ENCODE measurements at places on chromosomes 1 and 21. TPM values are rescaled to one million over a fixed set of nuclear protein-coding genes. Genes with fewer than 3 reads are reported as not detected.

The ZYG11B gene
- 7.8 TPM for polyA plus RNA-seq

- peak; percentile 87 for DNase-seq
These were observed 1.1 kb downstream of the RALGPS2 start for GRCh38 chr1:178726087-178726517.

DNA sequence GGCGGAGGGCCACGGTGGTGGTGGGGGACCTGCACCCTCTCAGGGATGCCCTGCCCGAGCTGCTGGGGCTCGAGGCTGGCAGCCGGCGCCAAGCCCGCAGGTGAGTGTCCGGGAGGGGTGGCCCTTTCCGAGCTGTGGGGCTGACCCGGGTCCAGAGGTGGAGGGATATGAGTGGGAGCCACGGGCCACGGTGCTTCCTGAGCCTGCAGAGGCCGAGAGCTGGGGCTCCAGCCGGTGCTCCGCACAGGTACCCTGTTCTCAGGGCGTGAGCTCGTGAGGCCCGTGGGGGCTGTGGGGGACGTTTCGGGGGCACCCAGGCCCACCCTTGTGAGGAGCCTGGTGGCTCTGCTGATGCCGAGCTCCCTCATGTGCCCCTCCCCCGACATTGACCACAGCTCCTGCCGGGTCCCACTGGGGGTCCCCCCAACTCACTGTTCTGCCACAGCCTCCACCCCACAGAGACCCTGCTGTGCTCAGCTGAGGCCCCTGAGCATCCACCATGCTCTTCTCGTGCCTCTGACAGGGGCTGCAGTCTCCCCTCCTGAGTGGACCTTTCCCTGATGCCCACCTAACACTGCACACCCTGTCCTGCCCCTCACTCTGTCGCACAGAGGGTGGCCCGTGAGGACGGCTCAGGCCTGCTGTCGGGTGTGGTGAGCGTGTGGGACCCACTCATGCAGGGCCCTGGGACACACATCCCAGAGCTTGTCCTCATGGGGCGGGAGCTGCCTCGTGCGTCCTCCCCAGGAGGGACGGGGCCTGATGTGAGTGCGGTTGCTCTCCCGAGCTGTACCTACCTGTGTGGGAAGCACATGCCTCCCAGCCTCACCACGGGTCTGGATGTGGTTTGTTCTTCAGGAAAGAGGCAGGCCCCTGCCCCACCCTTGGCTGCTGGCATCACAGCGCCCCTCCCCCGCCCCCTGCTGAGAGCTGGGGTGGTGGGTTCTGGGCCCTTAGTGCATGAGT lies 27.5 kb downstream of the SLX9 start:
- no peak for DNase-seq

GRCh38 chr21:43740497-43741156 lies 21.7 kb downstream of the PDXK start:
- DNase-seq: peak; percentile 87

- peak; percentile 52 for DNase-seq
These were observed 69.8 kb upstream of the DIRAS3 start for GRCh38 chr1:68120136-68120791.

DNA sequence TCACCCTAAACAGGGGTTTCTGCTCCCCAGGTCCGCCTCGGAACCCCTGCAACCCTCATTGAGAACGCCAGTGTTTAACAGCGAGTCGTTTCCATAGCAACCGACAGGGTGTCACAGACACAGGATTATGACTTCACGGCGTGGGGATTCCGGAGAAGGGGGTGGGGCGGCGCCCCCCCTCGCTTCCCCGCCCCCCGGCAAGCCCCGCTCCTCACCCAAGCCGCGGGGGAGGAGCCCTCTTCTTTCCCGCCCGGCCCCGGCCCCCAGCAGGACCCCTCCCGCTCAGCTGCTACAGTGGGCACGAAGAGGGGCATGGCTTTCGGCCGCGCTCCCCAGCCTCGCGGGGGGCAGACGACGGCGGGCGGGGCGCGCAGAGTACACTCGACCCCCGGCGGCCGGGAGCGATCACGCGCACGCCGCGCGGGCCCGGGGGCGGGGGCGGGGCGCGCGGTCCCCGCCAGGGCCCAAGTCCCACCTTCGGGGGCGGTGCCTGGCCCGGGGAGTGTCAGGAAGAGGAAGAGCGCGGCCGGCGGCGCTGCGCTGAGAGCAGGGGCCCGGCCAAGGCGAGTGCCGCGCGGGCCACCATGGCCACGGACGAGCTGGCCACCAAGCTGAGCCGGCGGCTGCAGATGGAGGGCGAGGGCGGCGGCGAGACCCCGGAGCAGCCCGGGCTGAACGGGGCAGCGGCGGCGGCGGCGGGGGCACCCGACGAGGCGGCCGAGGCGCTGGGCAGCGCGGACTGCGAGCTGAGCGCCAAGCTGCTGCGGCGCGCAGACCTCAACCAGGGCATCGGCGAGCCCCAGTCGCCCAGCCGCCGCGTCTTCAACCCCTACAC lies at the start of gene EFHD2:
TSS of gene EFHD2 (plus strand) at position 501 of the 835 bp plus-strand sequence. CDS start at position 585, 84 bp downstream.
- peak; percentile 92 for DNase-seq

GRCh38 chr1:241503444-241503843 lies 16.1 kb downstream of the FH start:
- no peak for DNase-seq

The PCBP3 gene
- polyA plus RNA-seq: 2.3 TPM

- DNase-seq: no peak
These were observed 332.0 kb upstream of the VAMP3 start for GRCh38 chr1:7438921-7439655.

The ANGPTL3 gene
- 19.2 TPM for polyA plus RNA-seq

- peak; percentile 48 for DNase-seq
These were observed 10.1 kb upstream of the ADORA3 start for GRCh38 chr1:111513410-111514020.

DNA sequence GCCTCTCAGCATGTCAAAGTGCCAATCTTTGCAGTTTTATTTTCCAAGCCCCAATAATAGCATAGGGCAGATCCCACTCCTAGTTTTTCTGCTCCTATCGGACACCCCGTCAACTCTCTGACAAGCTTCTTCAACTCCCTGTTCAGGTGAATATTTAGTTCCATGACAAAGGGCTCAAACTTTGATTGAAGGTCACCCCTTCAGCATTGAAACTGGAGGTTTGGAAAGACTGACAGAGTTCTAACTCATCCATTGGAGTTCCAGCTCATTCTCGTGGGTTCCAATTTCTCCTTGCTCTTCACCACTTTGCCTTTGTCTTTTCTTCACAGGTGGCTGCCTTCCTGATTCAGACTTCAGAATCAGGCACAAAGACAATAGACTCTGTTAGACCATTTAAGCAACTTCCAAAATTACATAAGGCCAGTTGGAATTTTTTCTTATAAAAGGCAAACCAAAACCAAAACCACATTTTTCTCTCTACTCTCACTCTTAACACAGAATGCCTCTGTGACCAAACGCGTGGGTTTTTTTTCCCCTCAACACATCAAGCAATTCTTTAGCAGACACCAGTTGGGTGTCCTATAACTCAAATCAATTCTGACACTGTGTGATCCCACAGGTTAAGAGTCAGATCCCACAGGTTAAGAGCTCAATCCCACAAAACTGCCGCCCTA lies 169.3 kb upstream of the USP25 start:
- no peak for DNase-seq

DNA sequence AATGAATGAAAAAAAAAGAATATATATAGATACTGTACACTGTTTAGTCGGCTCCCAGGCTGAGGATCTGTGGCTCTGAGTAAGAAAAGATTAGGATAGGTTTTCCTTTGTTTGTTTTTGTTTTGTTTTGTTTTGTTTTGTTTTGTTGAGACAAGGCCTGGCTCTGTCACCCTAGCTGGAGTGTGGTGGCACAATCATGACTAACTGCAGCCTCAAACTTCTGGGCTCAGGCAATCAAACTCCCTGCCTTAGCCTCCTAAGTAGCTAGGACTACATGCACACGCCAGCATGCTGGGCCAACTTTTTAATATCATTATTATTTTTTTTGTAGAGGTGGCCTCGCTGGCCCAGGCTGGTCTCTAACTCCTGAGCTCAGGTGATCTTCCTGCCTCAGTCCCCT lies 87.9 kb upstream of the PTBP2 start:
- DNase-seq: no peak

GRCh38 chr1:54460351-54460750 lies 54.2 kb upstream of the SSBP3 start:
- DNase-seq: no peak

DNA sequence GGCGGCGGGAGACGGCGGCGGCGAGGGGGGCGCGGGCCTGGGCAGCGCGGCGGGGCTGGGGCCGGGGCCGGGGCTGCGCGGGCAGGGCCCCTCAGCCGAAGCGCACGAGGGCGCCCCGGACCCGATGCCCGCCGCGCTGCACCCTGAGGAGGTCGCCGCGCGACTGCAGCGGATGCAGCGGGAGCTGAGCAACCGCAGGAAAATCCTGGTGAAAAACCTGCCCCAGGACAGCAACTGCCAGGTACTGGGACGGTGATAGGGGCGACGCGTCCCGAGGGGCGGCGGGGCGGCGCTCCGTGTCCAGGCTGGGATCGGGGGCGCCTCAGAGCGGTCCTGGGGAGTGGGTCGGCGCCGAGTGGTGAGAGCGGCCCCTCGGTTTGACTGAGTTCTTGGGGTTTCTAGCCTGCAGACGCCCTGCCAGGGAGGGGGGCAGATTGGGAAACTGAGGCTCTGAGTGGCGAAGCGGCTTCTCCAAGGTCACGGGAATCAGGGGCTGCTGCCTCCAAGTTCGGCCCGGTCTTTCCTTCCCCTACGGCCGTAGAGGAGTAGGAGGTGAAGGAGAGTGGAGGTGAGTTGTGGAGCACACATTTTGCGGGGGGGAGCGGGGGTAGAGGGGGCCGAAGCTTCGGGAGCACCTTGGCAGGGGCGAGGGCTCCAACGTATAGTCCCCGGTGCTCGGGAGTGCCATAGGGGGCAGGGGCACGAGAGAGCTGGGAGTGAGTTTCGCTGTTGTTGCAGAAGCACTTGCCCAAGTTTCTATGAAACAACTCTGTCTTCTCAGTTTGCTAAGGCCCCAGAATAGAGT lies 508 bp downstream of the RAVER2 start:
- peak; percentile 78 for DNase-seq

The WDR64 gene
- not detected for polyA plus RNA-seq

DNA sequence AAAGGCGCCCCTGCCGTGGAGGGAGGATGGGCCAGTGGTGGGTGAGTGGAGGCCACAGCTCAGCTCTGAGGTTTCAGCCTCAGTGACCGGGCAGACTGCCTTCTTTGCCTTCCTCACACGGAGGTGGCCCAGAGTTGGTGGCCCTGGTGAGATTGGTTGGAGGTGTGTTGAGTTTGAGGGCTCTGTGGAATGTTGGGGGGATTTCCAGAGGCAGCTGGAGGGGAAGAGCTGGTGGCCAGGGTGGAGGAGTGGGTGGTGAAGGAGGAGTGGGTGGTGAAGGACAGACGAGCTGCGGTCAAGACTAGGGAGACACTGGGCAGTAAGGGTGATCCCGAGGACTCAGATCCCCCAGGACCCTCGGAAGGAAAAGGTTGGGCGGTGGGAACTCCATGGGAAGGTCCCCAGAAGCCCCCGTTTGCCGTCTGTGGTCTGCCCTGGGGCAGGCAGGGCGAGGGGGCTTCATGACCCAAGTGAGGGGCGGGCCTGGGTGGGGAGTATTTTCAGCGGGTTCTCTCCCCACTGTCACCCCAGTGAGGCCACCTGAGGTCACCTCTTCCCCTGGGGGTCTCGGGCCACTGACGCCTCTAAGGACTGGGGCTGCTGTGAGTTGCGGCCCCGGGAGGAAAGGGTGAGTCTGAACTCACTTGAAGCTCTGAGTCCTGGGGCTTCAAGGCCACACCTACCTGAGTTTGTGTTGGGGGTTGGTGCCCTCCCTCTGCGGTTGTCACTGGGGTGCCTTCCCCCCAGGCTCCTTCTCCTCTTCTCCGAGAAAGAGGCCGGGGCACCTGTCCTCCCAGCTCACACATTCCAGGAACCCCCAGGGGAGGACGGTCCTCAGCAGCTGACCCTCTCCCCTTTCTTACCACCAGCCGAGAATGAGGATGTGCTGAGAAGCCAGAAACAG lies 22.7 kb upstream of the PIK3CD start:
- no peak for DNase-seq

GRCh38 chr1:15836772-15837669 lies 10.5 kb upstream of the SPEN start:
- DNase-seq: peak; percentile 72

DNA sequence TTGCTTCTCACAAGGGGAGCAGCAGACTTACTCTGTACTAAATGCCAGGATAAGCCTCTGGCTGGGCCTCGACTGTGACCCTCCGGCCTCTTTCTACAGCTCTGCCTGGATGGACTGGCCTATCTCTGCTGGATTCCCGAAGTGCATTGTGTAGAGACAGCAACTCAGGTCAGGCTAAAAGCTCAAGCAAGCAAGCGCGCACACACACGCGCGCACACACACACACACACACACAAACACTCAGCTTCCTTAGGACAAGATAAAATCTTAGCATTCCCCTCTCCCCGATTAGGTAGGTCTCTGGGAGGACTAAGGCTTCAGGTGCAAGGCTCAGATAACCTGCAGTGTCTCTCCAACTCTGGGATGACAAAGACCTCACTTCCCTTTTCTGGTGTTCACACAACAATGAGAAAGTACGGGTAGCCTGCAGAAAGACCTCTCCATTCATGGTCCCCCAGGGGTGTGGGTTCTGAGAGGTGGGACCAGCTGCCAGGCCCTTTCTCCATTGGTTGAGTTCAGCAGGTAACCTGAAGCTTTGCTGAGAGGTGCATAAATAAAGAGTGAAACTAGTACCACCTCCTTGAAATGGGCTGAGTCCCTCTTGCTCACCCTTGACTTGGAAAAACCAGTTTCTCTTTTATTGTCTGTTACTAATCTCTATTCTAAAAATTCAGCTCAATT lies 155.1 kb upstream of the CAMK1G start:
- peak; percentile 53 for DNase-seq

DNA sequence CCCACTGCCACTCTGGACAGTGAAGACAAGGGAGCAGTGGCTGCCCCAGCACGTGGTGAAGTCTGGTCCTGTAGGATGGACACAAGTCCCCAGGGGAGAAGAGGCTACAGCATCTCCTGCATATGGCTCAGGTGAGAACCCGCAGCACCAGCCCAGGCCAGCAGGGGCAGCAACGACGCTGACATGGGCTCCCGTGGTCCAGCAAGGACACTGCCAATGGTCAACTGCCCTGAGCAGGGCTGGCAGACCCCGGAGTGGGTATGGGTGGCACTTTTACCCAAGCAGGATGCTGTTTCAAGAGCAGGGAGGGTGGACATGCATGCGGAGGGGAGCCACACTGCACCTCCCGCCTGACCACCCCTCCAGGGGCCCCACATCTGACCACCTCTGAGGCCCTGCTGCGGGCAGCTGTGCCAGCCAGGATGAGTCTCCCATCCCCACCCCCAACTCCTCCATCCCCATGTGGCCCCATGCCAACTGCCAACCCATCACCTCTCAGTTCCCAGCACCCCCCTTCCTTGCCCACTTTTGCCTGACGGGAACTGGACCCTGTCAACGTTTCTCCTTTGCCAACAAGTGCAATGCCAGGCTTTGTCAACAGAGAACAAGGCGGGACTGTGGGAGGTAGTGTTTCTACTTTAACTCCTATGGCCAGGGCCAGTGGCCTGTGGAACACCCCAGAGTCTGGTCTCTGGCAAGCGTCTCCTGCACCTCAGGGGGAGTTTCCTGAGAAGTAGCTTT lies 8.6 kb downstream of the MORN1 start:
- DNase-seq: peak; percentile 32

Data from kidney (tissue), 22 donors.